ENCODE measurements at places on chromosomes 2 and 18.

DNA sequence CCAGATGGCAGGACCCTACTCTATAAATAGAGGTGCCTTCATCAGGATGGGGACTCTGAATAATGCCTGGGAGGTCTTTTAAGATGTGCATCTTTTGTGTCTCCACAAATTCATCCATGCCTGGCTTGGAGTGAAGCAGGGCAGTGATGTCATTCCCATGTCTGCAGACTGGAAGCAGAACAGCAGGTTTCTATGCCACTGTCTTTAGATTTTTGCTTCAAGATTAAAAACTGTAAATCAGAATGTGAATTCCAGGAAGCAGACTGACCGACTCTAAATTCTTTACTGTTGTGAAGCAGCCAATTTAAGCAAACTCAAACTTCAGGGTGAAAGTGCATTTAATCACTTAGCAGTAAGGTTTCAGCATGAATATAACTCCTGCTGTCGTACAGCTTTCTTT, 159.3 kb downstream of the SCG2 start:
- no peak for DNase-seq

- DNase-seq: no peak
These were observed 136.5 kb downstream of the COPS8 start for GRCh38 chr2:237222178-237222577.

DNA sequence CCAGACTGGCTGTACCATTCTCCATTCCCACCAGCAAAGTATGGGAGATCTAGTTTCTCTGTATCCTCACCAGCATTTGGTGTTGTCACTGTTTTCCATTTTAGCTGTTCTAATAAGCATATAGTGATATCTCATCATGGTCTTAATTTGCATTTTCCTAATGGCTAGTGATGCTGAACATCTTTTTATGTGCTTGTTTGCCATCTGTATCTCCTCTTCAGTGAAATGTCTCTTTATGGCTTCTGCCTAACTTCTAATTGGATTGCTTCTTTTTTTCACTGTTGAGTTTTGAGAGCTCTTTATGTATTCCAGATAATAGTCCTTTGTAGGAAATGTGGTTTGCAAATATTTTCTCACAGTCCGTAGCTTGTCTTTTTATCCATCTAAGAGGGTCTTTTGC, 18.9 kb upstream of the BIN1 start:
- no peak for DNase-seq

- DNase-seq: peak; percentile 58
These were observed 1232.3 kb upstream of the ZEB2 start for GRCh38 chr2:145752091-145752806.

DNA sequence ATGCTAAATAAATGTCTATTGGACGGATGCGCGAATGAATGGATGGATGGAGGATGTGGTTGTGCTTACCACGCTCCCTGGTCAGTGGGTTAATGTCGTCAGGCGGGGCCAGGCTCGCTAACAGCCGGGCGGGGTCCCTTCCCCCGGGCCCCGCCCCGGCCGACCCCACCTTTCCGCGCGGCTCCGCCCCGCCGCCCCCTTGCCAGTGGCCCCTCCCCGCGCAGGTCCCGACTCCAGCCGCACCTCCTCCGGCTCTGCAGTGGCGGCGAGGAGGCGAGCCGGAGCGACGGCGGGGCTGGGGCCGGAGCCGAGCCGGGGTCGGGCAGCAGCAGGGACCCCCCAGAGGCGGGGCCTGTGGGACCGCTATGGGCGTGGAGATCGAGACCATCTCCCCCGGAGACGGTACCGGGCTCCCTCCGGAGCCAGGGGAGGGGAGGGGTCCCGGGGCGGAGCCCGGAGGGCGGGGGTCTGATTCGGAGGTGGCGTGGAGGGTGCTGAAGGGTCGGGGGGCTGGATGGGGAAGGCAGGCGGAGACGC, at the start of gene FKBP1B:
FKBP1B (plus strand) TSS at position 257 of the 537 bp plus-strand sequence; CDS start at position 366, 109 bp downstream.
- DNase-seq: no peak

GRCh38 chr2:65390134-65390533, 42.3 kb downstream of the SPRED2 start:
- no peak for DNase-seq

DNA sequence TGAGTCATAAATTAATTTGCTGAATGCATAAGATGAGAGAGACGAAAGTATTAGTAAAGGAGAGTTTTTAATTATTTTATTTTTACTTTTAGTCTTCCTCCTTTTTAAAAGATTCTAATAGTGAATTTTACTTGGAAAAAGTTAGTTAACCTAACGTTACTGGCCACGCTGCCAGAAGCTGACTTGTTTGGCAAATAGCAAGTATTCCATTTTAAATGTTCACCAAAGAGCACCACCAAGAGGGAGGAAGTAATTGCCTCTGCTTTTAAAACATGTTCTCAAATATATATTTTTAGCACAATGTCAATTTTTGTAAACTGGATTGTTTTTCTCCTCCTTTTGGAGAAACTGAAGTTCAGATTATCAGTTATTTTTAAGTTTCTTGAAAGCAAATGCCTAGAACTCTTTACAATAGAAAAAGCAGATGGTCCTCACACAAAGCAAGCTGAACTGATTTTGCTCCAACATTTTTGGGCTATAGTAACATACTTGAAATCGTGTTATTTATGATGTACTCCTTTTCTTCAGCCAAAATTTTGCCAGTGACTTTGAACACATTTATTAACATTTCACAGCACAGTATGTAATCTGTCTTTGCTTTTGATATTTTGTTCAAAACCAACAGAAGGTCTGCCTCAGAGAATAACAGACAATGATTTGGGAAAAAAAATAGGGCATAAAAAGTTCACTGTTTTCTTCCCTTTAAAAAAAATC, 1311.0 kb upstream of the FAM98A start:
- DNase-seq: no peak

- no peak for DNase-seq
These were observed 65.8 kb downstream of the UGGT1 start for GRCh38 chr2:128156812-128157211.

DNA sequence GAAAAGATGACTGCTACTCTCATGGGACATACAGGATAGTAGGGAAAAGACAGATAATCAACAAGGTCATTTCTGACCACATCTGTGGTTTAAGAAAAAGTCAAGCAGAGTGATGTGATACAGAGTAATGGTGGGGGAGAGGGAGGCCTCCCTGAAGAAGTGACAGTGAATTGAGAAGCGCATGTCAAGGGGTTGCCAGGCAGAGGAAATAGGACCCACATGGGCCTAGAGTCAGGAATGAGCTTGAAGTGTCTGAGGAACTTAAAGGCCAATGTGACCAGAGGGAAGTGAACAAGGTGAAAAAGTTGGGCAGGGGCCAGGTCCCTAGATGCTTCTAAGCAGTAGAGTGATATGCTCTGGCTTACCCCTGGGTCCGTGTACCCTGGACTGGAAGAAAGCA, 113.5 kb upstream of the PPP1CB start:
- DNase-seq: no peak

GRCh38 chr18:48493434-48494230, 45.2 kb upstream of the CTIF start:
- DNase-seq: no peak

GRCh38 chr2:240319221-240319854, 116.1 kb upstream of the GPC1 start:
- no peak for DNase-seq

Measured in T47D (cell line).